ENCODE measurements at places on chromosomes 6 and 20.

- peak; percentile 43 for DNase-seq
Measured at GRCh38 chr6:141988954-141989705, 143.6 kb upstream of the GJE1 start.

DNA sequence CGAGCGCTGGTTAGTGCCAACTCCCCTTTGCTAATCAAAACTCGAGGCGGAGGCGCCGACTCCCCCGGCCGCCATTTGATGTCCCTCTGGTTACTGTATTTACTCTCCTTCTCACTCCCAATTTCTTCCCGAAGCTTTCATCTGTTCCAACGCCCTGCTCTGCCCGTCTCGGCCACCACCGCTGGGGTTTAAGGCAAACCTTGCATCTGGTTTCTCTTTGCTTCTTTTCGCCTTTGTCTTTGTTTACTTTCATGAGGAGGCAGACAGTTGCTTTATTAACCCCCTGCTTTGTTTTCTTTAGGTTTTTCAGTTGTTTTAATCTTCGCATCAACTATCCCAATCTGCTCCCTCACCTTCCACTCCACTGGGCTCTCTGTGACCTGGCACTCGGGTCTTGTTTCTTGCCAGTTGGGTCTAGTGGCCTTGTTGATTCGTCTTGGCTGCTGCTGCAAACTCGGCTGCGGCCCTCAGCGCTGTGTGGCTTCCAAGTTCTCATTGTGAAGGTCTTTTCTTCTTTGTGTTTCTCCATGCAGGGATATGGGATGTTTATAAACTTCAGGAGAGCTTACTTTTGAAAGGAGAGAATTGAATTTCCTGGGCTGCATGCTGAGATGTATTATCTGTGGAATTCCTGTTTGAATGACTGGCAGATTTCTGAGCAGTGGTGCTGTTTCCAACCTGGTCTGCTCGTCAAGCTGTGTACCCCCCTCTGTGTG lies 155.1 kb downstream of the CDC5L start:
- DNase-seq = no peak

DNA sequence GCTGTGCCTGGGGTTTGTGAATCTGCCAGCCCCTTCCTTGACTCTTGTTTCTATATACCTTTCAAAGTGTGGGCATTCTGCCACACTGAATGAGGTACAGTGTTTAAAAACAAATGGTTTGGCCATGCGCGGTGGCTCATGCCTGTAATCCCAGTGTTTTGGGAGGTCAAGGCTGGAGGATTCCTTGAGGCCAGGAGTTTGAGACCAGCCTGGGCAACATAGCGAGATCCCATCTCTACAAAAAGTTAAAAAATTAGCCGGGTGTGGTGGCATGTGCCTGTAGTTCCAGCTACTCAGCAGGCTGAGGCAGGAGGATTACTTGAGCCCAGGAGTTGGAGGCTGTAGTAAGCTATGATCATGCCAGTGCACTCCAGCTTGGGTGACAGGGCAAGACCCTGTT lies 5.8 kb downstream of the FAM83D start:
- DNase-seq = no peak

DNA sequence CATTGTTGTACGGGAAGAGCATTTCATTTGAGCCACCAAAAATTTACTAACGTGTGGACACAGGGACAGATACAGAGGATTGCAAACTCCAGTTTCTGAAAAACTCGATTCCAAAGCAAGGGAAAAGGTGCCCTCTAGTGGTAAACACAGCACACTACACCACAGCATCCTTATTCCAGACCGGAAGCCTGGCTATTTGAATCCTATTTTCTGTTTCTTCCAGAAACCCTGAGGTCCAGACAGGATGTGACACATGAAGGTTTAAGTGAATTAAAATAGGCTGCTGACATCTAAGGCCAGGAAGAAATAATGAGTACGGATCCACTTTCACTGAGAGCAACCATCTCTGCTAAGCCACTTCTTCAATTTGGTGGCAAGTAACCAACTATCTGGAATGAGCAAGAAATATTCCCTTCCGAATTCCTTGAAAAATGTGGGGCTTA lies 31.8 kb upstream of the GMPR start:
- DNase-seq = peak; percentile 55

GRCh38 chr20:62704341-62704948 lies 4.2 kb upstream of the NTSR1 start:
- peak; percentile 78 for DNase-seq

- no peak for DNase-seq
Measured at GRCh38 chr6:35569011-35569461, 56.3 kb upstream of the TULP1 start.

DNA sequence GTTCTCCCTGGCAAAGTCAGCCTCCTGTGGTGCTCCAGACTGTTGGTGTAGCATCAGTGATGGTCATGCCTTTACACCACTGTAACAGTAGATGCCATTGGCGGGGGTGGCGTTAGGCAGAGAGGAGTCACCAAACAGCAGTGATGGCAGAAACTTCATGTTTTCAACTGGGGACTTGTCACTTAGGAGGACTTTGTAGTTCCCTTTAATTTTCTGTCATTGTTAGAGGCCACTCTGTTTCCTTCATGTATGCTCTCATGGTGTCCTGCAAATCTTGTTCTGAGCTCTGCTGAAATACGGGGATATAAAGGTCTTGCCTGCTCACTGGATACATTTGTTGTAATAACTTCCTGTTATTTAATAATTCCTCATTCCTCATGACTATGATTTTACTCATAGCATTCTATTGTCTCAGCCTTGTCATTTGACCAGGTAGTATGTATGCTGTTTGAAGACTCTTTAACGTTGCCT lies 4.6 kb downstream of the MAP3K4 start:
- no peak for DNase-seq

DNA sequence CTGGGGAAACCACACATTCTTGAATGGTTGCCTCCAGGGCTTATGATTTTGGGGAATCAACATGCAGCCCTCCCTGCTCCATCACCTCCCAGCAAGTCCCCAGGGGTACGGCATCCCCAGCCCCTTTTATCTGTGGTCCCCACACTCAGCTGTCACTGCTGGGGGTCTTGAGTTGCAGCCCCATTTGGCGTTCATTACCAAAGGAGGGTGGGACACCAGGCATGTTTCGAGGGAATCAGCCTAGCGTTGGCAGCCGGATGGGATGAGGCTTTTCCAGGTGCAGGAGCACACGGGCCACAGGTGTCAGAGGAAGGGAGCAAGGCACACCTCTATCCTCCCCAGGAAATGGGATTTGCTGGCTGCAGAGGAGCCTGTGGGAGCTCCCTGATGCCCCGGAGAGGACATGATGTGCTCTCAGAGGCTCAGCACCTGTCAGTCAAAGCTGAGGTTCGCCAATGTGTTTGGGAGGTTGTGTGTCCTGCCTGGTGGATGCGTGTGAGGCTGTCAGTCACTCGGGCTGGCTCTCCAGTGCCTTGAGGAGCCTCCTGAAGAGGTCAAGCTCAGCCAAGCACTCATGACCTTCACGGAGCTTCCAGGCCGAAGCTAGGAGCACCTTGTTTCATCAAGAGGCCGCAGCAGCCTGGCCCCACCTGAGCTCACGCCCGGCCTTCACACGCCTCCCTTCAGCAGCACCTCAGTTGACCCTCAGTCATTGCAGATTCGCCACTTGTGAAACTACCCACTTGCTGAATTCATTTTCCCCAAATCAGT lies 95.0 kb downstream of the ERMARD start:
- DNase-seq = no peak

DNA sequence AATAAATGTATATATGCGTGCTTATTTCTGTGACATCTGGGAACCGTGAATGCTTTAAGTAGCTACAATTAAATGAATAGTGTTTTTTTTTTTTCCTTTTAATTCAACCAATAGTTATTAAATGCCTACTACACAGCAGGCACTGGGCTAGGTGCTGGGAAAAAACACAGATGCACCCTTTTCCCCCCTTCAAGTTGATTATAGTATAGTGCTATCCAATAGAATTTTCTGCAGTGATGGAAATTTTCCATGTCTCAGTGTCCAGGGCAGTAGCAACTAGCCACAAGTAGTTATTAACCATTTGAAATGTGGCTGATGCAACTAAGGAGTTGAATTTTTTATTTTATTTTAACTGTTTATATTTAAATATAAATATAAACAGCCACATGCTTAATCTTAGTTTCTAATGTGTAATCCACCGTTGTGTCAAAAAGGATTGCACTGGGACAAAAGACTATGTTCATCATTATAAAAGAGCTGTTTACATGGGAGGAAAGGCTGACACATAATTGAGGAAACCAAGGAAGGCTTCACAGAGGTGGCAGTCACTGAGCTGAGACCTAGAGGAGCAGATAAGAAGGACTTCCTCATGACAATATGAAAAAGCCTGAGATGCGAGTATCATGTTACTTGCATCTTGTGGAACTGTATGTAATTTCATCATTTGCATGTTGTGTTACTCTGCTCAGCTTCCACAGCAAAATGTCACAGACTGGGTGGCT lies 261.2 kb upstream of the PLCB4 start:
- no peak for DNase-seq

GRCh38 chr6:158409451-158409850 lies 97.2 kb downstream of the TULP4 start:
- DNase-seq = no peak

DNA sequence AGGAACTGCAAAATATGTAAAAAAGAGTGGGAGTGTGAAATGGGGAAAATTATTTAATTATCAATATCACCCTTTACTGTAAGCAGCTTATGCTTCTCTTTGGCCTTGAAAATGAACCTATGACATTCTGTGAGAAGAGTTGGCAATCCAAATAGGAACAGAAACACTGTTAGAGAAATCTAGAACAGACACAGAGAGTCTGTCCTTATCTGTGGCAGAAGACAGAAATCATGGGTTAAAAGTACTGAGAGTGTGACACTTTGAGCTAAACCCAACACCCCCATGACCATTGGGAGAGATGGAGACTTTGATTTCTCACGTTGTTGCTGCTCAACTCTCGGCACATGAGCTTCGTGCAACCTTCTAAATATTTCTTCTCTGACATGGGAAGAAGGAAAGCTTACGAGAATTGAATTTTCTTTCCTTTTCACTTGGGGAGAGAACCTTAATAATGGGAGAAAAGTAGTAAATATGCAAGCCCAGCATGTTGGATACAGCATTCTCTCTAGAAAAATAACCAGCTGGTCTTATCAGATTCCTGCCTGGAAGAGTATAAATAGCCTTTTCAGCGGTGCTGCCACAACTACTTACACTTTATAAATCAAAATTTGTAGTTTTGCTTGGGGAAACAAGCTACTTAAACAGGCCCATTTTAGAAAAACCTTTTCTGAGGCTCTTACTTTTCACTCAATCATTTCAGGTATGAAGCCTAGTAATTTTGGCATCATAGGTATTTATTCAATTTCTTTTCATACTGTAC lies 49.4 kb upstream of the NOX3 start:
- no peak for DNase-seq

DNA sequence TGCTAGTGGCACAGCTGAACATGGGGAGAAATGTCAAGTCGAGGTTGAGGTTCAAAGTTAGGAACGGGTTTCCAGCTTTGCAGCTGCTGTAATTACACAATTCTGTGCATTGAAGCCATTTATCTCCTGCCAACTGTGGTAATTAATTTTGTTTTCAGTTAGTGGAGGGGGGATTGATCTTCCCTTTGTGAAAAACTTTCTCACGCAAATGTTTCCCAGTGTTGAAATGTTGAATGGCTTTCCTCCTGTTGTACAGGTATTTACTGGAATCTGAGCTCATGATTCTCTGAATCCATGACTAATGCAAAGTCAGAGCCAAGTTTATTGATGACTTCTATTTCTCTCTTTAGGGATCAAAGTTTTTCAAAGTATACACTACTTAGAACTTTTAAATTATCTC lies 198.4 kb upstream of the SLC35B3 start:
- DNase-seq = no peak

- DNase-seq = no peak
Measured at GRCh38 chr6:149368065-149368464, 32.0 kb upstream of the SUMO4 start.

All from AG04450 (cell line).